Muscle of leg (tissue), 16 donors: ENCODE measurements at places on chromosomes 16 and 17.

DNA sequence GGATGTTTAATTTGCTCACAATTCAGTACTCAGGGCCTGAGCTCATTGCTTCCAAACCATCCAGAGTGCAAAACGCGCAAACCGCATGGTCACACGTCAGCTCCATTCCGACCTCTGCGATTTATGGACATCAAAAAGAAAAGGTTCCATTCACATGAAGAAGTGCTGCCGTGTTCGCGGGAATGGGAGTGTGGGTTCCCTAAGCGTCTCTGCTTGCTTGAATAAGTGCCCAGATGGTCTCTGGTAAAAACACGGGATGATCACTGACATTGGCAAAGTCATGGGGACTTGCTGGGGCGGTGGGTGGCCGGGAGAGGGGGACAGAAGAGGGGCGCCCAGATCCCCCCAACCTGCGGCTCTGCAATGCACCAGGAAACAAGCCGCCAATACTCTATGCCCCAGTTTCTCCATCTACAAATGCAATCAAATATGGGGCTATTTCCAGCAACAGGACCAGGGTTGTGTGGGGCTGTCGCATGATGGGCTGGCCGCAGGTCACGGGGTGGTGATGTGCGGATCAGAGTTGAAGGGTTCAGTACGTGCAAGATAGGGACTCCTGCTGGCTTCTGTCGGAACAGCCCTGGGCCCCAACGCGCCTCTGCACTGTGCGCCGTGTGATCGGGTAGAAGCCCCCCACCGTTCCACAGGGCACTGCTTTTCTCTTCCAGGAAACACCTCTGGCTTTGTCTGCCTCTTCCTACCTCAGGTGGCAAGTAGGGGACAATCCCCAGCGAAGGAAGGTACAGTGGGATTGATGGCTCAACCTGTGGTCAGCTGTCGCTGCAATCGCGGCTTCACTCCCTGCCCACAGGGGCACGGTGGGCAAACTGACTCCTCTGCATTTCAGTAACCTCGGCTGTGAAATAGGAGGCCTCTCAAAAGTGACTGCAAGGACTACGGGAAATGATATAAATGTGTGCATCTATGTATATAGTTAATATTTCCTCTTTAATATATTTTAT, 11.2 kb downstream of the FOXF1 start:
- no peak for DNase-seq

- DNase-seq = no peak
Measured at GRCh38 chr16:81641395-81642106, 137.5 kb upstream of the PLCG2 start.

GRCh38 chr16:51312363-51313150, 161.5 kb upstream of the SALL1 start:
- no peak for DNase-seq

GRCh38 chr17:40992666-40993065, 1.3 kb downstream of the KRTAP3-3 start:
- no peak for DNase-seq

- no peak for DNase-seq
Measured at GRCh38 chr17:81342269-81343070, 47.4 kb upstream of the SLC38A10 start.

DNA sequence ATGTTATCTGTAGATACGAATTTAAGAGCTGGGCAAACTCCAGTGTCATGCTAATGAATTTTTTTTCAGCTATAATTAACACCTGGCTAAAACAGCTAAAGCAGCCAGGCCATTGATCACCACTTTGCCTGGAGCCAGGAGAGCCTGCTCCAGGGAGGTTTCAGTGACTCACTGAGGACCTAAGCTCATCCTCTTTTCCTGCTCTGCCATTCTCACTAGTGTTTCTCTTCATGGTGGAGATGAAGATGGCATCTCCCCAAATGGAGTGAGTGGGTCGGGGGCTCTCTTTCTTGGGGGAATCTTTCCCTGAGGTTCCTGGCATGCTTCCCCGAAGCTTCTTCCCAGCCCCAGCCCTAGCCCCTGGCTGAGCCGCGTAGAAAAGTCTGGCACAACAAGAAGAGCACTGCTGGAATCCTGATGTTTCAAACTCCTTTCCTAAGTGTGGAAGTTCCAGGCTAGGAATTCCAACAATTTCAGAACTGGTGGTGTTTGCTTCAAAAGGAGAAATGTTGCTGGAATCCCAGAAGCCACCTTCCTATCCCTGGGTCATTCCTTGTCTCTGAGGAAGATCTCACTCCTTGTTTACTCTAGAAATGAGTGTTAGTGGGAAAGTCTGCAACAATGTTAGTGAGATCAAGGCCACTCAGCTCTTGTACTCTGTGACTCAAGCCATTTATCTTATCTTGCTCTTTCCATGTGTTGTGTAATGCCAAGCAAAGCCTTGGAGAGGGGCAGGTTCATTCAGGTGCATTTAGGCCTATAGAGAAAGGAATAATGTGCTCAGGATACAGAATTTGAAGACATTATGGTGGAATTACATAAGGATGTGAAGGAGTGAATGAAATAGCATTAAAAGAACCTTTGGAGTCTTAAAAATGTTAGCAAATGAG, 26.0 kb upstream of the B4GALNT2 start:
- DNase-seq = no peak

DNA sequence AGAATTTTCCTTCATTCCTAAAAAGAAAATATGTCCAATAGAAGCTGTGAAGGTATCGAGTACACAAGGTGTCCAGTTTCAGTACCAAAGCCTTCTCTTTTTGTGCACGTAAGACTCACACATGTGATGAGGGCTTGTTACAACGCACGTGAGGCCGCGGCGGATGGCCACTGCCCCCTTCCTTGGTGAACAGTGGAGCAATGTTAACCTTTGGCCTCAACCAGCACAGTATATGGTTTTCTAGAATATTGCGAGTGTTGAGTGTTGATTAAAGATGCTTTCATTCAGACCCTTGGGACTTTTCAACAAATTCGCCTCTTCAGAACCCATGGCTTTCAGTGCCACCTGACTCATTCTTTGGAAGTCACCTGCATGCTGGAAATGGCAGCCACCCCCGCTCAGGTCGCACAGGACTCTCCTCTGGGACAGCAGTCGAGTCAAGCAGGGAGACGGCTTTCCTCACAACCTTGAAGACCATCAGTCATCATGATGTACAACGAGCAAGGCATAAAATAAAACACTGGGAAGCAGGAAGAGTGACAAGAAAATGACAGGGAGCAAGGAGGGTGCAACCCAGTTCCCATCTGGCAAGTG, 14.5 kb downstream of the MAP1LC3B start:
- no peak for DNase-seq

DNA sequence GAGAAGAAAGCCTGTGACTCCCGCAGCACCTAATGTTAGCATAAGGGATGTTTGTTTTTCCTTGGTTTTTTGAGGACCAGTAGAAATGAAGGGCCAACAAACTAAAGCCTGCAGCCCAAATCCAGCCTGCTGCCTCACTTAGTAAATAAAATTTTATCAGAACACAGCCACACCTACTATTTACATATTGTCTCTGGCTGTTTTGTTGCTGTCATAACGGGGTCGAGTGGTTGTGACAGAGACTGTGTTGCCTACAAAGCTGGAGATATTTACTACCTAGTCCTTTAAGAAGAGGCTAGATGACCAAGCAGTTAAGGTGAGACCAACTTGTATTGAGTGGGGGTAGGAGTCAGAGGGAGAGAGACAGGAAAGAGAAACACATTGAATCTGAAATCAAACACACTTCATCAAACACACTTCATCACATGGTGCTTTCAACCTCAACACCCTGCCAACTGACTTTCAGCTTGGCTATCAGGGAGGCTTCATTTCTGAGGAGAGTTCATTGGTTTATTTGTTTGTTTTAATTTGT, 546.3 kb upstream of the CDH11 start:
- DNase-seq = no peak

- peak; percentile 18 for DNase-seq
Measured at GRCh38 chr17:49029801-49030200, 32.6 kb downstream of the IGF2BP1 start.

- no peak for DNase-seq
Measured at GRCh38 chr16:70468776-70469525, 14.6 kb downstream of the FCSK start.

DNA sequence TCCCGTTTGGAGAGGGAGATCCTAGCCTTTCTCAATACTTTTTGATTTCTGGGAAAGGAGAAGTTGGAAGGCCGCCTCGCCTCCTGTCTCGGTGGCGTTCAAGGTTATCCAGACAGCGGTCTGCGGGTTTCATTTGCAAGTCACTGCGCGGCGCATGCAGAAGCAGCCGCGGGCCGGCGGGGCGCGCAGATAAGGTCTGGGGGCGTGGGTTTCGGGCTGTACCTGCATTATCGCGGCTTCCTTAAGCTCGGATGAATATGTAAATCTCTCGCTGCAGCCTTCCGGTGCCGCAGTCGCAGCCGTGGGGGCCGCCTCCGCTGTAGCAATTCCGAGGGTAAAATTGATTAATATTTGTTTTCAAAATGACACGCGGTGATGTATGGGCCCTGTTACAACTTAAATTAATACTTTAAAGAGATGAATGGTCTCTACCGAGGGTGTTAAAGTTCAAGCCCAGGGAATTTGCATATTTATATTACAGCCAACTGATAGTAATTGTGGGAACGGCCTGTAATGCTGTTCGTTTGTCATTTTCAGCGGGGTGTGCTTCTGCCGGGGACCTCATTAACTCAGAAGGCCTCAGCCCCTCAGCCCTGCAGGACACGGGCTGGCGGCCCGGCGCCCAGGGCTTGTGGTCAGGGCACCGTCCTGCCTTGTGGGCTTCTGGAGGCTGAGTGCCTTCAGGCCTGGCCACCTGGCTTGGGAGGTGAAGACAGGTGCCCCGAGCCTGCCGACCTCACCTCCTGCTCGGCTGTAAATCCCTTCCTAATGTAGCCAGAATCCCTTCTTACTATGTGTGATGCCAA, 99.4 kb downstream of the CYLD start:
- DNase-seq = peak; percentile 7

DNA sequence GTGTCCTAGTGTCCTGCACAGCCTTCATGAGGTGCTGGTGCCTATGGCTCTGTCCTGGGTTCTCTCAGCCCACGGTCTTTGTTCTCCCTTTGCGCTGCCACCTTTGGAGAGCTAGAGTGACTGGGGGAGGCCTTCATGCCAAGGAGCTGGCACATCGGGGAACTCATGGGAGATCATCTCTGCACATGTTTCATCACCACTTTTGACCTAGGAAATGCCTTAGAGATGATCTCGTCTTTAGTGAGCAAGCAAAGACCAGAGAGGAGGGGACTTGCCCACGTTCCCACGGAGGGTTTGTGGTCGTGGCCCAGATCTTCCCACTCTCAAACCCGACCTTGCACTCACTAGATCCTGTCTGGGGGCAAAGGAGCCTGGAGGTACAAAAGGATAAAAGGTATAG, 23.5 kb downstream of the TBX4 start:
- no peak for DNase-seq

DNA sequence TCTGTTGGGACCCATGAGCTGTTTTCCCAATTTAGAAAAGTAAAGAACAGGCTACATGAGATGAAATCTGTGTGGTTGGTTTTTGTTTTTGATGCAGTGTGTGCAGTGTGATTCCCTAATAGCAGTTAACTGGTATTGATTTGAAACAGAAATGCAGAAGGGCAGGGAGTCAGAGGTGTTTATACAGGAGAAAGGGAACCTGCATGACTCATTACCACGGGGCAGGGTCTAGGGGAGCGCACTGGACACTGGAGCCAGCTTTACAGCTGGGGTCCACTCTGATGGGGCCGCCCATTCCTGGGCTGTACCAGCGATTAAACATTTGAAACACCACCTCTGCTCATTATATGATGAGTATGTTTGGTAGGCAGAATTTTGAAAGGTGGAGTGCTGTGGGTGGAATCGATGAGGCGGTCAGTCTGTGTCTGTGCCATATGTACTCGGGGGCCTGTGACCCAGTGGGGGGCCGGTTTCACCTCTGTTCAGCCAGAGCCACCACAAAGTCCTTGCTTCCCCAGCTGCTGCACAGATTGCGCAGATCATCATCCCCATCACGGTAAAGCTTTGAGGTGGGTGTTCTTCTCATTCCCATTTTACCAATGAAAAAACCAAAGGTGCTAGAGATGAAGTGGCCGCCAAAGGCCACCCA, 142.5 kb downstream of the CMIP start:
- DNase-seq = no peak

GRCh38 chr17:17663160-17664063, 17.8 kb upstream of the RAI1 start:
- peak; percentile 84 for DNase-seq

DNA sequence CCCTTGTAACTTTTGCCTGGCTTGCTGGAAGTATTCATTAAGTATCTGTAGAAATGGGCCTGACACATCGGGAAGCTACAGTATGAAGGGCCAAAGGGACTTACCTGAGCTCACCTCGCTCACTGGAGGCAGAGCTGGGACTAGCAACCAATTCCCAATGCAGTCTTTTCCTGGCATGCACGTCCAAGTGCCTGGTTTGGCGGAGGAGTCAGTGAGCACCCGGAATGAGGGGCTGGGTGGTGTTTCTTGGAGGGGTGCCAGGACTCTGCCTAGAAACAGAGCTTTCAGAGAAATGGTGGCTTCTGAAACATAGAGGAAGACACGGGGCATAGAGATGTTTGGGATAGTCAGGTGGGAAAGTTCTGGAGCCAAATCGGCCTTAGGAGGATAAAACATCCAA, 18.4 kb upstream of the GPRC5C start:
- no peak for DNase-seq

DNA sequence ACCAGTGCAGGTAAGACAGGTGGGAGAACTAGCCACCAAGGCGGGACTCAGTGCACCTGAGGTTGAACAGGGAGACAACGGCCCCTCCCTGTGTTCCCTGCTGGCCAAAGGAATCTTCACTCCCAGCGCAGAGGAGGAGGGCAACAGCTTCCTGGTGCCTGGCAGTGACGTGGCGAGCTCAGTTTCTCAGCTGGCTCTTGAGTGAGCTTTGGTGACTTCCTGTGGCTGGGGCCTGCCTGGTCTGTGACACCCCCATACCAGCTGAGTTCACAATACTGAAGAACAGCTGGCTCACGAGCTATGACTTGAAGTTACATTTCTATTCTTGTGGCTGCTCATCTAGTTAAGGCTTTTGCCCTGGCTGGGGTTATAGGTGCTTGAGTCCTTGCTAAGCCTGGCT, 26.1 kb downstream of the WNT9B start:
- DNase-seq = peak; percentile 23
